ENCODE measurements at places on chromosomes 13 and 19.
A peak's percentile ranks its signal among the peaks of the same experiment; 100 is the strongest.

GRCh38 chr13:102018716-102019115 is 383.1 kb downstream of the FGF14 start:
- DNase-seq, result no peak

DNA sequence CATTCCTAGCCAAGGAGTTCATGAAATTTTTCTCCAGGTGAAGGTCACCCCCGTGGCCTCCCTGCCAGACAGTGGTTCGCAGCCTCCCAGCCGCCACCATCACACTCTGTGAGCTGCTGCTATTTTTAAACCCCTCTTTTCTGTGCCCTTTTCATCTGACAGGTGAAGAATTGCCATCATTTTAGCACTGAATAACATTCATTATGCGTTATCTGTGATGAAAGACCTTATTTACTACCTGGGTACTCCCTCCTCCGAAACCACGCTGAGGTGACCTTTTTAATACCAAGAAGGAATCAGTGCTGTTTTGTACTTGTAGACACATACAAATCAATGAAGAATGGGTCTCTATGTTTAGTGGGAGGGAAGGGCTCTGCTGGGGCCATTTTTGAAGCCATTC is 148.9 kb upstream of the GPR12 start:
- no peak for DNase-seq

DNA sequence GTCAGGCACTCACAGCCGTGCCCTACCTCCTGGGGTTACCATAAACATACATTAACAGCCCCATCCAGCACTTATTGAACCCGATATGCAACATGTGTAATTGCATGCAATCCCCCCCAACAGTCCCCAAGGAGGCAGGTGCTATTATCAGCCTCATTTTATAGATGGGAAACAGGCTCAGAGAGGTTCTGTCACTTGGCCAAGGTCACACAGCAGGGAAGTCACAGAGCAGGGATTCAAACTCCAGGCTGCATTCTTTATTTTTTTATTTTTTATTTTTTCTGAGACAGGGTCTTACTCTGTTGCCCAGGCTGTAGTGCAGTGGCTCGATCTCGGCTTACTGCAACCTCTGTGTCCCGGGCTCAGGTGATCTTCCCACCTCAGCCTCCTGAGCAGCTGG is 38.4 kb upstream of the TNFAIP8L1 start:
- no peak for DNase-seq

DNA sequence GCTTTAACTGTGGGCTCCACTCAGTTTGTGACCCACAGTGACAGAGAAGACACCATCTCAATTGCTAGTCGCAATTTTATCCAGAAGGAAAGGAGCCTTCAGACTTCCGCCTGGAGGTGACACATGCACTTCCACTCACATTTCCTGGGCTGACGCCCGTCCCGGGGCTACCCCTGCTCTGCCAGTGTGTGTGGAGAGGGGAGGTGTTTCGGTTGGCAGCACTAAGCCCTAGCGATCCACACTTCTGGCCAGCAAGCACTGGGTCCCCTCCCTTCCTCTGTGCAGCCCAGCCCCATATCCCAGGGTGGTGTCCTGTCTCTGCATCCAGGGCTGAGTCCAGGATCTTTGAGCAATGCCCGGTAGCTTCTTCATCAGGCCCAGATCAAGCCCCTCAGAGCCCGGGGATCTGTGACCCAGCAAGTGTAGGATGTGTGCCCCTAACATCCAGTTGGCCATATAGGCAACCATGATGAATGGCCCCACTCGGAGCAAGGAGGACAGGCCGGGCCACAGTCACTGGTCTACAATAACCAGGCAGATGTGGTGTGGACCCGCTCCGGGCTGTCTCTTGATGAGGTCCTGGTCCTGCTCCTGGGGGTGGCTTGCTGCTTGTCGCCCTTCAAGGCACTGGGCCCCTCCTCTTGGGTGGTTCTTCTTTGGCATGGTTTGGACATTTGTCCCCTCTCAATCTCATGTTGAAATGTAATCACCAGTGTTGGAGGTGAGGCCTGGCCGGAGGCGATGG is 141.9 kb upstream of the SPACA7 start:
- DNase-seq, result peak; percentile 69

DNA sequence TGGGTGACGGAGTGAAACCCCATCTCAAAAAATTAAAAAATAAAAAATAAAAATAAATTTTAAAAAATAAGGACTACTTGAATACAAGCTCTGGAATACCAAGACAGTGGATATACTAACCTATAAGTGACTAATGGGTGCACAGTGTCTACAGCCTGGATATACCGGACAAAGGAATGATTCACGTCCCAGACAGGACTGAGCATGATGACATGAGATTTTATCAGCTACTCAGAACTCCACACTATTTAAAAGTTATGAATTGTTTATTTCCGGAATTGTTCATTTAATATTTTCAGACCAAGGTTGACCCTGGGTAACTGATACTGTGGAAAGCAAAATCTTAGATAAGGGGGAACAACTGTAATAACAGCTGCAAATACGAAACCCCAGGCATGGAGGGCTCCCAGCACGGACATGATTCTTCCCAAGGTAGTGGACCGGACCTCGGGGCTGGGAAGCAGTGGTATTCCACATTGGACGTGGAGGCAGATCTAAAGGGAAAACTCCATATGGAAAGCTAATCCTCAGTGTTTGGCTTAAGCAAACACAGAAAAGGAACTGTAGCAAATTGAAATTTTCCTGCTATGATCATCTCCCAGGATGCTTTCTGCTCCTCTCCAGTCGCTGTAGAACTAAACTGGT is 102.6 kb upstream of the TSHZ3 start:
- DNase-seq, result no peak

GRCh38 chr13:45895881-45896280 is 44.3 kb upstream of the SIAH3 start:
- DNase-seq, result no peak

DNA sequence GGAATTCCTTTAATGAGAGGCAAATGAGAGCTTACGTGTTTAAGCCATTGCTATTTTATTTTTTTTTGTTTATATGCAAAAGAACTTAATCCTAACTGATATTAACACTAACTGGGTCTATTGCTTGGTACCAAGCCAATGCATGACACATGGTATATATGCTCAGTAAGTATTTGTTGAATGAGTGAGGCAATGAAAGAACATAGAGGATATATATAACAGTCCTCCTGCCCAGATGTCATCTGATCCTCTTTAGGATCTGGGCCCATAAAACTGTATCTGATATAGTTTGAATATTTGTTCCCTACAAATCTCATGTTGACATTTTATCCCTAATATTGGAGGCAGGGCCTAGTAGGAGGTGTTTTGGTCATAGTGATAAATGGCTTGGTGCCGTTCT is 13.0 kb upstream of the ALOX5AP start:
- no peak for DNase-seq

DNA sequence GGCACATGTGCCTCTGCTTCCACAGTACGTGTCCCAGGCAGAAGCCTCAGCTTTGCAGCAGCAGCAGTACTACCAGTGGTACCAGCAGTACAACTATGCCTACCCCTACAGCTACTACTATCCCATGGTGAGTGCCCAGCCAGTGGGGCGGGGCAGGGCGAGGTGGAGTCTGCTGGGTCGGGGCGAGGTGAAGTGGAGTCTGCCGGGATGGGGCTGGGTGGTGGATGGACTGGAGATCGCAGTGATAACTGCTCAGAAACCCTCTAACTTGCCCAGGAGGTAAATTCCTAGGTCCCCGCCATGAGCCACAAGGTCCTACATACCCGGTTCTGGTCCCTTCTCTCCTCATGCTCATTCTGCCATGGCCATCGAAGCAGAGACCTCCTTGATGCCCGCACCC is 3.6 kb downstream of the LENG8 start:
- DNase-seq, result peak; percentile 72

GRCh38 chr19:19342086-19343015 is 21.7 kb downstream of the MAU2 start:
- no peak for DNase-seq

- DNase-seq, result no peak
Measured at GRCh38 chr19:57887195-57887941, 1.5 kb downstream of the ZNF814 start.

DNA sequence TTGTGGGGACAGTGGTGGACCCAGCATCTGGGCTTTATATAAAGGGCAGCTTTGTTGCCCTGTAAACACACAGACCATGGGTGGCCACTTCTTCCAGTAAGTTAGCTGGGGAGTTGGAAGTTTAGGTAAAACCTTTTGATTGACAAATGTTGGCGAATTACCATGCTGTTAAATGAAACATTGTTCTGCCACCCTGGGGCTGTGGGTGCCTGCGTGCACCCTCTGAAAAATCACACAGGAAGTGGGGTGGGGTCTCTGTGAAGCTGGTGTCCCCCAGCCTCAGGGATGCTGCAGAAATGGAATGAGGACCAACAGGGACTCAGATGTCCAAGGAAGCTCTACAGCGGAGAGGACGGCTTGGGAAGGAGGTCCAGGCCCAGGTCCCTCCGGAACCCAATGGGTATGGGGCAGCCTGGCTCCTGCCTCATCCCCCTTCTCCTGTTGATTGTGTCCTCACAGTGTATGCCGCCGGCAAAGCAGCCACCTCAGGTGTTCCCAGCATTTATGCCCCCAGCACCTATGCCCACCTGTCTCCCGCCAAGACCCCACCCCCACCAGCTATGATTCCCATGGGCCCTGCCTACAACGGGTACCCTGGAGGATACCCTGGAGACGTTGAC is 2.8 kb upstream of the USF2 start:
- DNase-seq, result no peak

DNA sequence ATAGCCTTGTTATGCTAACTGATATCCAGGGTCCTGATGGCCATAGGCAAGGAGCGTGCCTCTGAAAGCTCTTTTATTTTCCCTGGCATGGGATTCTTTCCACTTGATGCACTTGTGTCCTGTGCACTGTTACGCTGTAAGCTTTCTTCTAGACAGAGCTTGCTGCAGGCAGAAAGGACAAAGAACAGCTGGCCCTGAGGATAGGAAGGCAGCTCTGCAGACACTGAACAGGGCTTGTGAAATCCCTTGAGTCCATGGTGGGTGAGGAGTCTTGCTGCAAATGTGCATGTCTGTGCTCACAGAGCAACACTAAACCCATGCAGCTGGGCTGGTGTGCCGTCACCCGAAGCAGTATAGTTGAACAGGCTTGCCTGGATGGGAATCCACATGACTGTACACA is 126.6 kb downstream of the AKAP11 start:
- no peak for DNase-seq

DNA sequence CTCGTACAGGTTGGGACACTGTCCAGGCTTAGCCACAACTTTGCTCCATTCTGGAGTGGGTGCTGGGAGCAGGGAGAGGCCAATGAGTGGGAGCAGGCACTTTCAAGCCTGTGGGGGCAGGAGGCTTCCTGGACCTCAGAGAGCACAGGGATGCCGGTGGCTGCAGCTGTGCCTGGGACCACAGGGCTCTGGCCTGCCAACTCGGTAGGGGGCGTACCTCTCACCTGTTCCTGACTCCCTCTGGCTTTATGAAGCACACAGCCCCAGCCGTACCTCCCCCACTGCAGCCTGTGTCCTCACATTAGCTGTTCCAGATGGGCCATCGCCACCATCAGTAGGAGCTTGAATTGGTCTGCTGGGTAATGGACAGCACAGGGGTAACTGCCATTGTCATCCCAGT is 278.7 kb upstream of the KLHL1 start:
- peak; percentile 66 for DNase-seq

- peak; percentile 91 for DNase-seq
Measured at GRCh38 chr19:53868091-53868891, 608 bp downstream of the MYADM start.

GRCh38 chr13:32454886-32455593 is 27.1 kb upstream of the N4BP2L1 start:
- no peak for DNase-seq

- no peak for DNase-seq
Measured at GRCh38 chr13:35987572-35988513, 143.3 kb downstream of the DCLK1 start.

GRCh38 chr13:114100446-114101357 is 31.7 kb downstream of the RASA3 start:
- DNase-seq, result peak; percentile 73

All from spleen (tissue), 13 donors.